ENCODE measurements at places on chromosomes 7 and 10.

- DNase-seq, result no peak
These were observed 15.6 kb downstream of the PWWP2B start for GRCh38 chr10:132412316-132413192.

DNA sequence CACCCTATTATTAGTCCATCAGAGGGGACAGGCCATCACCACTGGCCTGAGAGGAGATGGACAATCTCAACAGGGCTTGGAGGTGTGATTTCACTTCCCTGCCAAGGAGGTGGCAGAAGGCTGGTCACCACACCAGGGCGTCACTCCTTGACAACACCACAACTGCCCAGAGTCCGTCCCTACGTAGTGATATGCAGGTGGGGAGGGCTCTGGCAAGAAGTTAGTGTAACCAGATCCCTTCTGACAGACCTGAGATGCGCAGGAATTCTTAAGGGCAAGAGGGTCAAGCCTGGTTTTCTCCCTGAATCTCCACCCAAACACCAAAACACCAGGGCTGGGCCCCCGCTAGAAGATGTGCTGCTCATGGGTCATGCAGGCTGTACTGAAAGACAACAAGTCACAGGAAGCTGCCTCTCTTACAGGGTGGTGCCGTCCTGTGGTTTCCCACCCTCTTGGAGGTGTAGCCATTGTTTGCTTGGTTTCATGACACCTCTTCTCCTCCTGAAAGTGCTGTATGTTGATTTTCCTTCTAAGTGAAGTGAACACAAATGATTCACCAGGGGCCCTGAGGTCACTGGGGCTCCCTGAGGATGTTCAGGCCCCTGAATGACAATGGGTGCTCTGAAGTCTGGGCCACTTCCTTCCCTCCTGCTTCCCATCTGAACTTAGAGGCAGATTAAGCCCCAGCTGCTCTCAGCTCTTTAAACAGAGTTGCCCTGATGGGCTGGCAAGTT lies 27.1 kb downstream of the ATXN7L1 start:
- peak; percentile 62 for DNase-seq

DNA sequence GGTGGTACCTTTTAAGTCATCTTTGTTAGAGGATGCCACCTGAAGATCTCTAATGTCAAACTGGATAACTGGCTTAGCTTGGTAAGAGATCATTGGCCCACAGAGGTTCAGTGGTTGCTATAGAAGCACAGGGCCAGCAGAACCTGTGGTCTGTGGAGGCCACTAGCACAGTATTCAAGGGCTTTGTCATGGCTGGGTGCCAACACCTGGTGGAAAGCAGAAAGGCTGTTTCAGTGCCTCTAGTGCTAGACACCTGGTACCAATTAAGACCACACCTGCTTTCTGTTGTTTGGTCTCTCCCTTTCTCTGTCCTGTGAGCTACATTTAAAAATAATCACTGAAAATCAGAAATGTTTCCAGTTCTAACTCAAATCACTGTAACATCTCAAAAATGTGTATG lies 10.0 kb upstream of the PCGF5 start:
- DNase-seq, result peak; percentile 90

GRCh38 chr10:6721480-6721879 lies 141.4 kb upstream of the PRKCQ start:
- DNase-seq, result no peak

GRCh38 chr7:66747881-66748511 lies 7.5 kb downstream of the RABGEF1 start:
- DNase-seq, result no peak

- no peak for DNase-seq
These were observed 15.5 kb upstream of the WNT16 start for GRCh38 chr7:121313220-121313792.

- no peak for DNase-seq
These were observed 6.1 kb downstream of the GUSB start for GRCh38 chr7:65975814-65976445.

All from GM12865 (cell line).